ENCODE measurements at places on chromosomes 5 and 9.

- no peak for DNase-seq
Observed at GRCh38 chr9:113786071-113786470, 90.0 kb upstream of the ZNF618 start.

DNA sequence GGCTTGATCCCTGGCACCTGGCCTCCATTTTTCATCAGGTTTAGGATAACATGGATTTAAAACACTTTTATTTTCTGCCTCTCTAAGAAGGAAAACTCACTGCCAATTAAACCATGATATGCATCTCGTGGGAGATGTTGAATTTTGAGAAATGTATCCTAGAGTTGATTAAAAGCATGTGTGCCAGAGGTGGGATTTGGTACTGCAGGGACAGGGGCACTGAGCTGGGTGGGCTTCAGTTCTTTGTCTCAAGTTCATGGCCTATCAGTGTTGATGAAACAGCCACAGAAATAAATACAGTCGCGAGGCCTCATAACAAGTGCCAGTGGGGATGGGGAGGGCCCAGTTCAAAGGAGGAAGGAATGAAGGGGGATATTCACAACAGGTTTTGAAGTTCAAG lies 34.9 kb downstream of the POLR1E start:
- no peak for DNase-seq

GRCh38 chr9:76580188-76580587 lies 121.2 kb downstream of the GCNT1 start:
- DNase-seq: no peak

DNA sequence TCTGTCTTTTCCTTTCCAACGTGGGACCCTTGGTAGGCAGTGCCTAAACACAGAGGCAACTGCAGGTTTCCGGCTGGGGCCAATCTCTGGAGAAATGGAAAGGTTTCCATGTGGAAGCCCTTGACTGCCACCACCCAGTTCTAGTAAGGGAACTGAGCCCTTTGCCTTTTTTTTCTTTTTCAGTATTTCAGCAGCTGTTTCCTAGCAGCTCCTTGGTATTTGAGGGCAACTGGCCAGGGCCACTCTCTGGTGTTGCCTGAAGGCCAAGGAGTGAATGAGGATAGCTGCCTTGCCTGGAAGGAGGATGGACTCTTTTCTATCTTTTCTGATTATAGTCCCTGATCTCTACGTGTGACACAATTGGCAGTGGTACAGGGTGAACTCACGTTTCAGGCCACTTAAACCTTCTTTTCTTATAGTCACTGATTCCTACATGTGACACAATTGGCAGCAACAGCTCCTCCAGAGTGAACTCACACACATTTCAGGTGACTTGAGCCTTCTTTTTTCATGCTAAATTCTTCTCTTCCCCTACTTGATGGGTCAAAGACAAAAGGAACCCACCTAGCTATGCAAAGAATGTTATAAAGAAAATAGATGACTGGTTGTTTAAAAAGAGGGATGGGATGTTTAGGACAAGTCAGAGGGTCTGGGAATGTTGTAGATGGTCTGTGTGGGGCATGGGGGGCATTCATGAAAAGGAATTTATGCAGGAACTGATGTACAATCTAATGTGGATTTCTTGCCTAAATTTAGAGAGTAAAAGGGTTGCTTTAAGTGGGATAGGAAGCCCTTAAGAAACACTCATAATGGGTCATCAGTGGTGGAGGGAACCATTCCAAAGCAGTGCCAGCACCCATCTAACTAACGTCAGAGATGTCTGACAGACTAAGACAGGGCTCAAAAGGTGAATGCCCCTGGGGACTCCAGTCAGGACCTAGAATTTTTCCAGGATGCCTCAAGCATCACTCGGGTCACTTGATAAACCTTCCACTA lies 190.1 kb downstream of the TMEM232 start:
- DNase-seq: no peak

DNA sequence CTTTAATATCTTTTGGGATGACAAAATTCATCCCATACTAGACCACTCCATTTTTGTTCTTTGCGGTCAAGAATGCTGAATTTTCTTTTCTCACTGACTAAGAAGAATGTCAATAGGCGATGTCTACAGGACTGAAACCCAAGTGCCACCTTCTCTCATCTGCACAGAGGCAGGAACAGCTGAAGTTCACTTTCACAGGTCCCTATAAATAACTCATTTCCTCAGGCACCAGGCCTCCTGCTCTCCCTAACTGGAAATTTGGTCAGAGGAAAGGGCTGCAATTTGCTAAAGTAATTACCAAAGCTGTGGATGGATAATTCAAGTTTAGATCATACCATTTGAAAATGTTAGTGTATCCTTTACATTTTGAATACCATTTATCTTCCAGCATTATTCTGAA lies 142.9 kb downstream of the DIRAS2 start:
- DNase-seq: no peak

DNA sequence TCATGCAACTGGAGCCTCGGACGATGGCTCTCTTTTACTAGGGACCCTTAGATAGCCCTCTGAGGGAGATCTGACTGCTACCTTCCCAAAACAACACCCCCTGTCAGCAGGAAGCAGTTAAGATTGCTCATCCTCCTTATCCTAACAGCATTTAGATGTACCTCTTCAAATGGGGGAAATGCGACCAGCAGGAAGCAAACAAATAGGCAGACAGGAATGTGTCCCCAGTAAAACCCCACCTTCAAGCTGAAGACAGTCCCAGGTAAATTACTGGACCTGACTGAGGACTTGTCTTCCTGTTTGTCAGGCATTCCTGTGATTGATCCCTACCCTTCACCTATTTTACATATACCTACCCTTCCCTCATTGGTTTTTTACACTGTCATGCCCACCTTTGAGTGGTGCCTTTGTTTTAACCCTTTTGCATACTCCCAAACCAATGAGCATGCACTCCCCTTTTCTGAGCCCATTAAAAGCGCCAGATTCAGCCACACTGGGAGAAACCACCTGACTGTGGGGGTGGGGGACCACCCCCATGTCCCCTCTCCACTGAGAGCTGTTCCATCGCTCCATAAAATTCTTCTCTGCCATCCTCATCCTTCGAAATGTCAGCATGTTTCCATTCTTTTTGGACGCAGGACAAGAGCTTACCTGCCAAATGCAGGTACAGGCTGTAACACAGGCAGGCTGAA lies 954.0 kb upstream of the CDH6 start:
- DNase-seq: no peak

- no peak for DNase-seq
Observed at GRCh38 chr9:98694943-98695342, 13.8 kb downstream of the GABBR2 start.

GRCh38 chr5:148003226-148003625 lies 60.6 kb upstream of the SPINK5 start:
- DNase-seq: no peak

DNA sequence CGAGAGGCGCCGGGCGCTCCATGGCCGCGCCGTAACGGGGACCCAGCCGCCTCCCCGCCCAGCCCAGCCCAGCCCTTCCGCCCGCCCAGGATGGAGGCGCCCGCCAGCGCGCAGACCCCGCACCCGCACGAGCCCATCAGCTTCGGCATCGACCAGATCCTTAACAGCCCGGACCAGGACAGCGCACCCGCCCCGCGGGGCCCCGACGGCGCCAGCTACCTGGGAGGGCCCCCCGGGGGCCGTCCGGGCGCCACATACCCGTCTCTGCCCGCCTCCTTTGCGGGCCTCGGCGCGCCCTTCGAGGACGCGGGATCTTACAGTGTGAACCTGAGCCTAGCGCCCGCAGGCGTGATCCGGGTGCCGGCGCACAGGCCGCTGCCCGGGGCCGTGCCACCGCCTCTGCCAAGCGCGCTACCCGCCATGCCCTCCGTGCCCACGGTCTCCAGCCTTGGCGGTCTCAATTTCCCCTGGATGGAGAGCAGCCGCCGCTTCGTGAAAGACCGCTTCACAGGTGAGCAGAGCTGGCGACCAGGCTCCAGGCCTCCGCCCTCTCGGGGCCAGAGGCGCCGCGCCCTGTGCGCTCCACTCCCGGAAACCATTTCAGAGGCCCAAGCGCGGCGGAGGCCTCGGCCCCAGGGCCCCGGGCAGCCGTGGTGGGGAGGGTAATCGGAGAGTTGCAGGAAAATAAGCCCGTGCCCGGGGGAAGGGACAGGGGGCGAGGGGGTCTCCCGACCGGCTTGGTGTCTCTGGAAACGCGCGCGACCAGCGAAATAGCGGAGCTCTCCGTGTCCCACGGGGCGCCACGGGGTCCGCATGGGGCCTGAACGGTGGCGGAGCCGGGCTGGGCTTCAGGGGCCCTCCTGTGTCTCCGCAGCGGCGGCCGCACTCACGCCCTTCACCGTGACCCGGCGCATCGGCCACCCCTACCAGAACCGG lies 496 bp downstream of the TLX3 start:
- no peak for DNase-seq

DNA sequence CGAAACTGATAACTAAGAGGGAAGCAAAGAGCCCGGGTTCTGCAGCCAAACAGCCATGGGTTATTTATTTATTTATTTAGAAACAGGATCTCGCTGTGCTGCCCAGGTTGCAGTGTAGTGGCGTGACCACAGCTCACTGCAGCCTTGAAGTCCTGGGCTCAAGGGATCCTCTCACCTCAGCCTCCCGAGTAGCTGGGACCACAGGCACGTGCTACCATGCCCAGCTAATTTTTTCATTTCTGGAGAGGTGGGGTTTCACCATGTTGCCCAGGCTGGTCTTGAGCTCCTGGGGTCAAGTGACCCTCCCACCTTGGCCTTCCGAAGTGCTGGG lies 24.1 kb downstream of the NDUFA8 start:
- DNase-seq: no peak

DNA sequence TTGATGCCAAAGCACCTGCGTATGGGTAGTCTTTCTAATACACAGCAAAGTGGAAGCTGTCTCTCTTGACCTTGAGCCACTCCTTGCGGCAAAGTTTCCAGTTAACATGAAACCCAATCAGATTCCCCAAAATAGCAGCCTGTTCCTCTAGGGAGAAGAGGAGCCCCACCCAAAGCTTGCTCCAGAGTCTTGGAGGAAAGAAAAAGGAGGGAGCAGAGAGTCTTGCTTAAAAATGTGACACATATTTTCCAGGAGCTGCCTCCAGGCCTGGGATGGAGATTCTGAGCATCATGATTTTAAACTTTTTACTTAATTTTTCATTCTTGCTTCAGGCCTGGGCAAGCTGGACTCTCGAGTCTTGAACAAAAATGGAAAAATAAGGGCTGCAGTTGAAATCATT lies 223.5 kb upstream of the TNC start:
- no peak for DNase-seq

DNA sequence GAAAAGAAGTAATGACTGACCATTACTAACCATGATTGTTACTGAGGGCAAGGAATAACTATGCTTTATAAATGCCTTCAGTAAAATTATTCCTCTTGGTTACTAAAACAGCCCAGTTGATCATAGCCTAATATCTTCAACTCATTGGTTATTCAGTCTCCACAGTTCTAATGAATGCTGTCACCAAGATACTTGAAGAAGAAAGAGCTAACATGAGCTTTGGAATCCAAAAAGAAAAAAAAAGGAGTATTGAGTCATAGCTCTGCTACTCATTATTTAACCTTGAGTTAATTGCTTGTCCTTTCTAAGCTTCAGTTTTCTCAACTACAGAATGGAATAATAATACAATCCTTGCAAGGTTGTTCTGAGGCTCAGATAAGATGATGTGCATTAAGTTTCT lies 187.7 kb downstream of the BRINP1 start:
- no peak for DNase-seq

- no peak for DNase-seq
Observed at GRCh38 chr5:106269252-106269843, 1401.4 kb downstream of the EFNA5 start.

- DNase-seq: no peak
Observed at GRCh38 chr9:32345243-32345642, 39.2 kb upstream of the ACO1 start.

- no peak for DNase-seq
Observed at GRCh38 chr5:169222934-169223594, 77.9 kb downstream of the SLIT3 start.

DNA sequence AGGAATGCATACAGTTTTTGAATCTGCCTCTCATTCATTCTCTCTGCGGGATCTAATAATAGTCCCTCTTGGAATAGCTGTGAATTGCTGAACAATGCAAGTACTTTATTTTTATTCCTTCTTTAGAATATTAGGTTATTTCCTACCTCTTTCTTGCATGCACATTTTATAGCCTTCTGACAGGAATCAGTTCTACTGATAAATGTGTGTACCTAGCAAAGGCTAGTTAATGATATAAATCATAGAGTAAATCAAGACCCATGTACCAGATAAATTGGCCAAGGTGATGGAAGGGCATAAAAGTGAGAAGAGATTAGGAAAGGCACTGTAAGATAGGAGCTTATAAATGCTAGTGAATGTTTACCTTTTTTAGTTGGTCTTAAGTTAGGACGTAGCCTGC lies 19.2 kb upstream of the UGCG start:
- no peak for DNase-seq

Data from stimulated activated CD8-positive, alpha-beta memory T cell treated with anti-CD3 and anti-CD28 coated beads, Interleukin-7, amount 100 ng/mL, for 24 hours (primary cell).